ENCODE measurements at places on chromosomes 5 and 9.
A peak's percentile ranks its signal among the peaks of the same experiment; 100 is the strongest.

GRCh38 chr5:125150041-125150669, 403.7 kb upstream of the ZNF608 start:
- DNase-seq, result no peak

- DNase-seq, result no peak
These were observed 179.3 kb downstream of the FSTL4 start for GRCh38 chr5:133432956-133433532.

DNA sequence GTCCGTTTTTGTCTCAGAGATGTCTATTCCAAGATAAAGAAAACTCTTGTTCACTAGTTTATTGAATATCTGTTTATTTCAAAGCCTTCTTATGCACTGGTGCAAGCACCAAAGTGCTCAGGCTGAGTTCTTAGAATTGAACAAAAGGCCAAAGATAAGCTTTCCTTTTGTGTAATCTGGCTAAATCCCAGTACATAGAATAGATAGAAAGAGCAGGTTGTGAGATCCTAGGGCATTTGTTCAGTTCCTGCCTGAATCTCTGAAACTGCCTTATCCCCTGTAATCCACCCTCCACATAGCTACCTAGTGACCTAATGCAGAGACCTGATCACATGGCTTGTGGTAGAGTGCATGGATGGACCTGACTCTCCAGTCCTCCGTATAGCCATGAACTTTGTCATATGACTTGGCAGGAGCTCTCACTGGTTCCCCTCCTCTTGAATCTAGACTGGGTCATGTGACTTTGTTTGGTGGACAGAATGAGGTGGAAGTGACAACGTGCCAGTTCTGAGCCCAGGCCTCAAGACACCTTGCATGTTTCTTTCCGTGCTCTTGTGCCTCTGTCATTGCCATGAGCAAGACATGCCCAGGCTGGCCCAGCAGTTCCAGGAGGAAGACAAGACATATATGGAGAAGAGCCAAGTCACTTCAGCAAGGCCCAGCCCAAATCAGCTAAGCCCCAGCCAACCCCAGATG, 139.3 kb upstream of the SHB start:
- DNase-seq, result no peak

DNA sequence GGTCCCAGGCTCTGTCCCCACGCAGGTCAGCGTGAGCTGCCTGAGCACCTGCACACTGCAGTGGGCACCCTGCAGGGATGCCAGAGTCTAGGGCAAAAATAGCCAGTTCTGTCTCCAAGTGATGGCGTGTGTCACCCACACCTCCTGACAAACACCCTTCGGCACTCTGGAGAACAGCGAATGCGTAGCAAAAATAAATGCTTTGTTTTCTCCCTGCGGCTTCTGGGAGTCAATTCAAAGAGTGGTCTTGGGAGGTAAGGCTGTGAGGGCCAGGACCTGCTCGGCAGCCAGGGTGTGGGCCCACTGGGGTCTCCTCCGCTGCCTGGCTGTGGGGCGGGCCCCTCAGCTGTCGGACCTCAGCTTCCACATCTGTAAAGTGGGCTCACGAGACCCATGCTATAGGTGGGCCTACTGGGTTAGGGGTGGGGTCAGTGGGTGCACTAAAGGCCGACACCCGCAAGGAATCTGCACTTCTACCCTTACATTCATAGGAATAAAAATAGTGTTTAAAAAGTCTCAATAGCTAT, 37.4 kb downstream of the RASGEF1C start:
- DNase-seq, result no peak

DNA sequence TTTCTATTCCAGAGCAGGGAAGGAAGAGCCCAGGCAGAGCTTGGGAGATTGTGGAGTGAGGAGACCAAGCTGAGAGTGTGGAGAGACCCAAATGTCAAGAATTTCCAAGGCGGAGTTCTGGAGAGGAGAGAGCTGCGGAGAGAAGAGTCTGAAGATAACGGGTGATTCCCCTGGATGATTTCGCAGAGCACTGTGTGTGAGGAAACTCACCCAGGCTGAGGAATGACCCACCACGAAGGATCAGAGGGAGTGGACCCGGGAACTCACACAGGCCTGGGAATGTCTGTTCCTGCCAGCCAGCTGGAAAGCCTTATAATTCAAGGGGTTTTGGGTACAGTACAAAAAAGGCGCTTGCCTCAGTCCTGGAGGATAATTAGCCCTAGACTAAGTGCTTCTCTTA, 94.2 kb downstream of the WNK2 start:
- DNase-seq, result no peak

- peak; percentile 18 for DNase-seq
These were observed 47.6 kb upstream of the HOMER1 start for GRCh38 chr5:79561525-79561893.

DNA sequence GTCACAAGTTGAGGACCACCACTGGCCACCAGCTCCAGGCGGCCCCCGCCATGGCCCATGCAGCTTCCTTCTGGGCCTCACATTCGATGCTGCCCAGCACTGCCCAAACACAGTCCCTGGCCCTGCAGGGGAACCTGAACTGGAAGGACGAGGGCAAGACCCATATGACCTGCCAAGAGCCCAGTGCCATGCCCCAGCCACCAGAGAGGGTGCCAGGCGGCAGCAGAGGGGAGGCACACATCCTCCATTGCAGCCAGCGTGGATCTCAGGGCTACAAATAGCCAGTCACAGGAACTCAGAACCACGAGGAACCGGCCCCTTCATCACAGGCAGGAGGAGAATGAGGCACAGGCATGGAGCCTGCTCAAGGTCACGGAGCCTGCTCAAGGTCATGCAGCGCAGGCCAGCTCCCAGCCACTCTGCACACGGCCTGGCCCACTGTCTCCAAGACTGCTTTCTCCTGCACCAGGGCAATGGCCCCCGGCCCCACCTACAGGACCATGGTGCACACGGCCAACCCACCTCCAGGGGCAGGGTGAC, 69.6 kb downstream of the SEMA4D start:
- no peak for DNase-seq

- no peak for DNase-seq
These were observed 215.8 kb downstream of the EDIL3 start for GRCh38 chr5:84168841-84169240.

DNA sequence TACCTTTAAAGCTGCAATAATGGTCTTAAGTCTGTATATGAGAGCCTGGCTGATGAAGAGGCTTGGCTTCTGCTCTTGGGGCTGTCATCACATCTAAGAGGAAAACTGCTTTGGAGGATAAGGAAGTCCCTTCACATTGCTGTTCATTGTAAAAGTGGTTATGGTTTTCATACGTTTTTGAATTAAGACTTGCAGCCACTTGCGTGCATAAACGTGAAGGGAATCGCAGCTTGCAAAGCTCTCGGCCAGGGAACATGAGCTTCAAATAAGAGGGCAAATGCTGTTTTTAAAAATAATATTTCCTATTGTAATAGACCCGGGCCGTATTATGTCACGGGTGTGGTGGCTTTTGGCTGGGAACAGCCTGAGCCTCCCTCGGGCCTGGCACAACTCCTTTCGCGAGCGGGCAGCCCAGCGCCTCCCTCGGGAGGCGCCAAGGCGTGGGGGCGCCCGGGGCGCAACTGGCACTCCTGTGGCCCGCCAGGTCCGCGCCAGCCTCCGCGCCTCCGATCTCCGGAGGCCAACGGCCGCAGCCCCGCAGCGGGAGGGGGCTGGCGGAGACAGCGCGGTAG, 538 bp upstream of the ARHGEF28 start:
- DNase-seq, result no peak

DNA sequence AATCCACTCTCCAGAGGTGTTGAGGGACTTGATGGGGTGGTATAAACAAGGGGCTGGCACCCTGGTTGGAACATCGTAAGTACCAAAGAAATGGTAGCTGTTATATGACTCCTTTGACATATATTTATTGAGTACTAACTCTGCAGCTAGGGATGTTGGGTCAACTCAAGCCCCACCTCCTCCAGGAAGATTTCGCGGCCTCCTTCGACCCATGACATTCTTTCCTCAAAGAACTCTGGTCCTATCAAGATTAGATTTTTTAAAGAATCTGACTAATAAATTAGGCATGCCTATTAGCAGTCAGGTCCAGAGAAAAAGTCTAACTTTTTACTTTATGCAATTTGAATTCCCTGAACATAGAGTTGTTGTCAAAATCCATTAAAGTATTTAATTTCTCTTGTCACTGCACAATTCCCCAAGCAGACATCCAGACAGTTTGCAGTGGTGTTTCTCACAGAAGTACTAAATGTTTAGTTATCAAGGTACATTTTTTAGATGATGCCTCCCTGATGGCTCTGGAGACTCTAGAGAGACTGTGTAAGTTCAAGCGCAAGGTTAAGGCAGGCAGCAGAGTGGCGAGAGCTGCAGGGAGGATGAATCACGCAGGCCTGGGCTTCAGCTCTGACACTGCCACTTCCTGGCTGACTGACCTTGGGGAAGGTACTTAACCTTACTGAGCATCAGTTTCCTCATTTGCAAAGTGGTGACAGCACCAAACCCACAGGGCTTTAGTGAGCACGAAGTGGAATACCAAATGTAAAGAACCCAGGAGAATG, 209.6 kb downstream of the TTLL11 start:
- no peak for DNase-seq

DNA sequence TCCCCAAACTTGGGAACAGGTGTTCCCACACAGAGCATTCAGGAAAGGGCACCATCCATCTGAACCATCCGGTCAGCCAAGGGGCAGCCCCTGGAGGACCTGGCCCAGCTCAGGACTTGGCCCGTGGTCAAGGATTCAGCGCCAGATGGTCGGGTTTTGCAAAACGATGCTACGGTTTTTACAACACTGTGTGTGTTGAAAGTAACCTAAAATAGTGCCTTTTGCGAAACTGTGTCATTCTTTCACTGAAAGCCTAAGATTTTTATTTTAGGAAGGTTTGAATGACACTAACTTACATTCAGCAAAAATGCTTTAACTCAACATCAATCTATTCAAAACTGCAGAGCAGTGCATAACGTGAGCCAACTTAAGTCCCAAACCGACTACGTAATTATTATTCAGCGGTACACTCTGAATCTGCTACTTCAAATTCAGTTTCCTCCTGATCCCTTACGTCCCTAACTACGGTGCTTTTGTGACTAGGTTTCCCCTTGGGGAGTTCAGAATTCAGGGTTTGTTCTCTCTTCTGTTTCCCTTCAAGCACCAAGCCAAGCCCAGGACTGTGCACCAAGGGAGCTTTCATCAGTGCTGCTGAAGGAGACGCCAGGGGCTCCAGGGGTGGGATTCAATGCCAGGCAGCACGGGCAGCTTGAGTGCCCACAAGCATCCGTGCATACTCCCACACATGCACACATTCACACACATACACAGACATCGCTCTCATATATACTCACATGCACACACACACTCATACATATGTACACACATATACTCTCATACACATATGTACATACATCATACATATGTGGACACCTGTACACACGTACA, 25.8 kb downstream of the LPCAT1 start:
- DNase-seq, result no peak
